Osteocyte (in vitro differentiated cells): ENCODE measurements at places on chromosomes 4 and X. TPM values are rescaled to one million over a fixed set of nuclear protein-coding genes. Genes with fewer than 3 reads are reported as not detected.

DNA sequence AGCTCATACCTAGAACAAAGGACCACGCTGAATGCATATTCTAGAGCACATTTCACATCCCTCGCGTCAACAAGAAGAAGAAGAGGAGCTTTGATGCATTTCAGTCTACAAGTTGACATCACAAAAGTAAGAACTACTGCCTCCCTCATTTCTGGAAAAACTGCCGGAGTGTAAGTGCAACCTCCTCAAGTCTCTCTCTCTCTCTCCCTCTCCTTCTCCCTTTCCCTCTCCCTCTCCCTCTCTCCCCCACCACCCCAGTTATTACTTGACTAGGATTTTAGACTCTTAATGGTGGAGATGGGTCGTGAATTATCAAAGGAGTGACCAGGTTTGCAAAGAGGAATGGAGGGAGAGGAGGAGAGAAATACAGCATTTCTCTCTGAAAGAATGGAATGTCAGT is 1.4 kb upstream of the IRS4 start:
- H3K27ac ChIP-seq, result no peak overlapping the region
- peaks cover 18% of the 10 kb centered on the region for H3K4me1 ChIP-seq
- H3K4me3 ChIP-seq, result no peak overlapping the region

GRCh38 chrX:119292445-119292844 is 56.4 kb downstream of the PGRMC1 start:
- H3K27me3 ChIP-seq, result peaks cover 7% of the 10 kb centered on the region
- H3K27ac ChIP-seq, result no peak overlapping the region
- H3K4me1 ChIP-seq, result peaks cover 4% of the 10 kb centered on the region

- H3K4me3 ChIP-seq, result no peak overlapping the region
- H3K27ac ChIP-seq, result no peak overlapping the region
- no peaks in the 10 kb centered on the region for H3K4me1 ChIP-seq
- DNase-seq, result no peak
Observed at GRCh38 chrX:143669395-143669794, 33.5 kb upstream of the SLITRK4 start.

DNA sequence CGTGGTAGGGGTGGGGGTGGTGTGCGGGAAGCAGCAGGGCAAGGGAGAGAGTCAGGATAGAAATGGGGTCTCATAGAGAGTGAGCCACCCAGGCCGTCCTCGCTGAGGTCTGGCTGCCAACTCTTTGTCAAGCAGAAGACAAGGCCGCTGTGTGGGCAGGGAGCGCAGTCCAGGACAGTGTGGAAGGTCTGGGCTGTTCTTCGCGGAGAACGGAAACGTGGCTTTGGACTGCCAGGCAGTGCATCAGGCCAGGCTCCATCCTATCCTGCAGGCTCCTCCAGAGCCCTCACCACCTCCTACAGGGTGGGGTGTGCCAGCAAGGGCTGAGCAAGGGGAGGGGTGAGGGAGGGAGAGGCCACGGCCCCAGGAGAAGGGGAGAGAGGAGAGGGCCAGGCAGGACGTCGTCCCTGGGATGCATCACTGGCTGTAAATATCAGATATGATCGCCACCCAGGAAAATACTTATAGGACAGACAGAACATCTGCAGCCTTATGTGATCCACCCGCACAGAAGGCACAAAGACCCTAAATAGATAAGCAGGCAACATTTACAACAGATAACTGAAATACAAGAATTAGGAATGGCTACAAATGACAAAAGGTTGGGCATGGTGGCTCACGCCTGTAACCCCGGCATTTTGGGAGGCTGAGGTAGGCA is 85.3 kb downstream of the ABLIM2 start:
- H3K36me3 ChIP-seq, result no peaks in the 10 kb centered on the region
- peaks cover 15% of the 10 kb centered on the region for H3K27me3 ChIP-seq
- no peak for DNase-seq
- no peak overlapping the region for H3K4me3 ChIP-seq

ADGRG4 gene
- 0.13 and 0.16 TPM in 2 replicates for total RNA-seq
